Smooth muscle cell of bladder (primary cell): ENCODE measurements at places on chromosomes 7 and 10. TPM values are rescaled to one million over a fixed set of nuclear protein-coding genes. Genes with fewer than 3 reads are reported as not detected.

TUBAL3 gene
- total RNA-seq, result not detected in 2 replicates

UTF1 gene
- total RNA-seq, result not detected in 2 replicates

ZRANB1 gene
- total RNA-seq, result 23.3 and 26.1 TPM in 2 replicates

CAMK2B gene
- total RNA-seq, result 0.09 and 0.14 TPM in 2 replicates
